NCI-H1930 (cell line): ENCODE measurements at places on chromosomes 1 and 21.

- no peak for DNase-seq
These were observed 15.4 kb downstream of the RIMS3 start for GRCh38 chr1:40650075-40650474.

DNA sequence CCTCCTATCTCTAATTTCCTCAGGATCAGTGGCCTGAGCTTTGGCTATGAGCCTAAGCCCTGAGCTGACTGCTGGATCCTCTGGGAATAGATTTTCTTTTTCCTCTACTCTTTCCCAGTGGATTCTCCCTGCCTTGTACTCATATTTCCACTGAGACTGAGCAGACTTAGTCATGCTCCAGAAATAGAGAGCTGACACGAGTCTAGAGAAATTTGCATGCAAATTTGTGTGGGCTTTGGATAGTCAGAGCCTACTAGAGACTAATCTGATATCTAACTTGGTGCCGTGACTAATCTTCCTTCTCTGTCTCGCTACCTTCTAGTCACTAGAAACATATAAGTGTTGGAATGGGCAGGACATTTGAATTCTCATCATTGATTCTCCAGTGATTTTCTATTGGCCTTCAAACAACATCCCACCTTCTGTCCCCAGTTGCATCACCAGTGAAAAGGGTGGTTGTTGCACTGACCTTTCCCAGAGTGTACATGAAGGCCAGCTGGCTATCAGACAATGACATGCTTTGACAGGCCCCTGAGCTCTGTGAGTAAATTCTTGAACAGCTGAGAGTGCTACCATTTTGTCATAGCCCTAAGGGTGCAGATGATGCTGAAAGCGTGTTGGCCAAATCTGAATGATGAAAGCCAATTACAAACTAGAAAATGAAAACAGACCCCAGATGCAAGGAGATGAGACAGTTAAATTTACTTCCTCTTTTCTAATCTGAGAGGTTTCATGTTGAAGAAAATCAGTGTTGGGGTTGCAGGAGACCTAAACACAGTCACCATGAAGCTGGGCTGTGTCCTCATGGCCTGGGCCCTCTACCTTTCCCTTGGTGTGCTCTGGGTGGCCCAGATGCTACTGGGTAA lies at the start of gene FCRLA:
Gene FCRLA (plus strand): TSS at position 748 of the 866 bp plus-strand sequence. CDS start 36 bp downstream, at position 784.
- DNase-seq = no peak

DNA sequence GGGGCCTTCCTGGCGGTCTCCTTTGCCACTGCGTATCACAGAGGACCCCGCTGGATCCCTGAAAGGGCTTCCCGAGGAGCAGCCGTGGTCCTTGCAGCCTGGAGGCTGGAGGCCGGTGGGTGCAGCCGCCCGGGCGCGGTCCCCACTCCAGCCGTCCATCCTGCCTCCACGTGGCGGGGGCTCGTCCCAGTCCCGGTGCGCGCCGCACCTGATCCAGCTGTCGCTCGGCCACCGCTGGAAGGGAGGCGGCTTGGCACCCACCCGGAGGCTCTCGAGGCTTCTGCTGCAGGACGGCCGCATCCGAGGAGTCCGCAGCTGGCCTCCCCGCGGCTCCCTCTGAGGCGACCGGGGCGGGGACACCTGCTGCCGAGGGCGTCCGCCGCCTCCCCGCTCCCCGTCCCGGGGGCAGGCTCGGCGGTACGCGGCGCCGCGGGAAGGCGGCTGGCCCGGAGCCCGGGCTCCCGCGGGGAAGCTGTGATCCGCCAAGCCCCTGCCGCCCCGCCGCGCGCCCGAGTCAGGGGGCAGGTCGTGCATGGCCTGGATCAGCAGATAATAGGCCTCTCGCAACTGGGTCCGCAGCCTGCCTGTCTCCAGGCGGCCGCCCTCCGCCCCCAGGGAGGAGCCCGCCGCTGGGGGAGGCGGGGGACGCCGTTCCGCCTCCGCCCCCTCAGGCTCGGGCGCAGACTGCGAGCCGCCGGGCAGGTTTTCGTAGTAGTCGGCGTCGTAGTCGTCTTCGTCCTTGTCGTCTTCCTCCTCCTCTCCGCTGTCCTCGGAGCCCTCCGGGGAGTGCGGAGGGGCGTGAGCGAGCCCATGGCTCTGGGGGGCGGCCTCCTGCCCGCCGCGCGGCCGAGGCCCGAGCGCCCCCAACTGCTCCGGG lies at the start of gene SYDE2:
Gene SYDE2 (minus strand): TSS at position 554 of the 877 bp plus-strand sequence. CDS start 20 bp downstream, at position 534.
- DNase-seq = peak; percentile 65

DNA sequence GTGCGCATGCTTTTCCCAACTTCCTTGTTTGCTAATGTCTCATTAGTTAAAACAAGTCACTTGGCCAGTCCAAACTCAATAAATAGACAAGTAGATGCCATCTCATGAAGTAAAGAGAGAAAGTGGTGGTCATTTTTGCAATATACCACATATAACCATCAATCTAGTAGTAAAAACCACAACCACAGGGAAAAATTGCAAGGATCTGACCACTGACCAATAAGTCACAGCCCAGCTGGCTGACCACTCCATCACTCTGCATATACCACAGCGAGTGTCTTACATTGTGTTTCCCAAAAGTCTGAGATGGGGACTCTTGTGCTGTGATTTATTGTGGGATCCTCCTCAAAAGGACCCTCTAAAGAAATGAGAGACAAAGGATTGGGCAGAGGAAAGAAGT lies 76.0 kb downstream of the FH start:
- DNase-seq = no peak

GRCh38 chr1:12548973-12549459 lies 69.0 kb downstream of the DHRS3 start:
- DNase-seq = no peak

- DNase-seq = no peak
These were observed 327.9 kb downstream of the TTLL7 start for GRCh38 chr1:83670909-83671565.

GRCh38 chr1:161498646-161499045 lies 6.6 kb upstream of the FCGR2A start:
- no peak for DNase-seq

- DNase-seq = no peak
These were observed 676.1 kb downstream of the PTPRU start for GRCh38 chr1:29912425-29912824.
